ENCODE measurements at places on chromosomes 6 and 20. TPM values are rescaled to one million over a fixed set of nuclear protein-coding genes. Genes with fewer than 3 reads are reported as not detected.

The BLCAP gene
- 88.5 TPM for total RNA-seq

The BCAS1 gene
- not detected for total RNA-seq

The FAM184A gene
- total RNA-seq: 2.2 TPM

The PDE7B gene
- 1.4 TPM for total RNA-seq

The SIRPG gene
- not detected for total RNA-seq

The CST4 gene
- total RNA-seq: not detected

The ADGB gene
- total RNA-seq: not detected

The TRIM10 gene
- not detected for total RNA-seq

The KIF13A gene
- 33.5 TPM for total RNA-seq

The C20orf204 gene
- 1.1 TPM for total RNA-seq

The MYMX gene
- not detected for total RNA-seq

The PHF10 gene
- total RNA-seq: 27.2 TPM

The TRIM40 gene
- total RNA-seq: not detected

The FRK gene
- 0.82 TPM for total RNA-seq

The SIRPD gene
- not detected for total RNA-seq

The ZSCAN16 gene
- total RNA-seq: 4.4 TPM

The CNR1 gene
- not detected for total RNA-seq

The C6orf15 gene
- total RNA-seq: not detected

The SLC32A1 gene
- total RNA-seq: not detected

The CABLES2 gene
- 1.5 TPM for total RNA-seq

The TP53TG5 gene
- total RNA-seq: not detected

The CTCFL gene
- total RNA-seq: not detected

The SLC4A11 gene
- 5.7 TPM for total RNA-seq

The SAMD3 gene
- not detected for total RNA-seq

The C6orf118 gene
- total RNA-seq: not detected

The BHLHE23 gene
- not detected for total RNA-seq

The RHAG gene
- not detected for total RNA-seq

The HTR1E gene
- total RNA-seq: not detected

The PHACTR1 gene
- not detected for total RNA-seq

The OR2H2 gene
- not detected for total RNA-seq

The CLPSL2 gene
- not detected for total RNA-seq

The CCN6 gene
- total RNA-seq: not detected

The REPS1 gene
- total RNA-seq: 54.8 TPM

The RBPJL gene
- total RNA-seq: not detected

The IMPG1 gene
- not detected for total RNA-seq

The OR2H1 gene
- total RNA-seq: not detected

The C20orf202 gene
- not detected for total RNA-seq

The IYD gene
- total RNA-seq: not detected

The DLK2 gene
- 30.2 TPM for total RNA-seq

The KCNQ2 gene
- not detected for total RNA-seq

The PAK1IP1 gene
- total RNA-seq: 27.0 TPM

The HLA-DOB gene
- 0.56 TPM for total RNA-seq

The DEFB132 gene
- total RNA-seq: not detected

The TAP2 gene
- total RNA-seq: 43.3 TPM

The LINC00237 gene
- total RNA-seq: not detected

The DNMT3B gene
- total RNA-seq: 2.0 TPM

The GRM1 gene
- total RNA-seq: not detected

The FAM83C gene
- not detected for total RNA-seq

The LST1 gene
- not detected for total RNA-seq

The NKX2-2 gene
- total RNA-seq: not detected

The PLN gene
- total RNA-seq: not detected

The SEMG1 gene
- total RNA-seq: not detected

The TFAP2A gene
- 78.2 TPM for total RNA-seq

The CYP24A1 gene
- 0.34 TPM for total RNA-seq

The VGLL2 gene
- total RNA-seq: not detected
